ENCODE measurements at places on chromosomes 3 and 15.

DNA sequence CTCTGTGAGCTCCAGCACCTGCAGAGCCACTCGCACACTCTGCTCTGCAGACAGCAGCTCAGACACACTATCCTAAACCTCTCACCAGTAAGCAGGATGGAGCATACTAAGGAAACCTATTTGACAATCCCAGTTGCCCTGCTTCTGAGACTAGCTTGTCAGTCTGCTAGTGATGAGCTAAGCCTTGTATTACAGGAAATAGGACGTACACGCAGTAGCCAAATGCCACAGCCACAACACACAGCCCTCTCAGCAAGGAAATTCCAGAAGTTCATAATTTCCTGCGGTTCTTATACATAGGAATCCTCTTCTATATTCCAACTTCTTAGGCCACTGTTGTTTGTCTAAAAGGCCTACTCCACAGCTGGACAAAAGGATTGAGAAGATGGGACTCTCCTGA, 74.5 kb downstream of the MYLK start:
- DNase-seq, result no peak

GRCh38 chr15:70761046-70761445, 2.3 kb downstream of the UACA start:
- DNase-seq, result no peak

GRCh38 chr3:184352149-184352785, 9.1 kb downstream of the CLCN2 start:
- DNase-seq, result no peak

GRCh38 chr15:21260966-21261395, 179.3 kb downstream of the POTEB3 start:
- no peak for DNase-seq

DNA sequence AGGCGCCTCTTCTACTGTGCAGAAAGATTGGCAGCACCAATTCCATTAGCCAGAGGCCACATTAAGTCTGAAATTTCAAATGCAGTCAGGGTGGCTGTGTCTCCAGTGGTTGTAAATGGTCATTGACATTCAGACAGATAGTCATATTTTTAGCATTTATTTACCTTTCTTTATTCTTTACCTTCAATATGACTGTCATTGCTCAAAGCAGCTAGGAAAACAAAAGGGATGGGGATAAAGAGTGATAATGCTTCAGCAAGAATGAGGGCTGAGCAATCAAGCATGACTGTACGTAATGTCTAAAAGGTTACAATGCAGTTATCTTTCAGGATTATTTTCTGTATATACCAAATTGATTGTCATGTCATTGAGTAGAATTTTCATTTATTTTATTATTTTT, 360.4 kb downstream of the EFHB start:
- DNase-seq, result no peak

- DNase-seq, result no peak
Measured at GRCh38 chr3:187702507-187703033, at the start of gene RTP2. Gene RTP2 (minus strand): TSS chr3:187702557. CDS start chr3:187702128, 429 bp downstream.

DNA sequence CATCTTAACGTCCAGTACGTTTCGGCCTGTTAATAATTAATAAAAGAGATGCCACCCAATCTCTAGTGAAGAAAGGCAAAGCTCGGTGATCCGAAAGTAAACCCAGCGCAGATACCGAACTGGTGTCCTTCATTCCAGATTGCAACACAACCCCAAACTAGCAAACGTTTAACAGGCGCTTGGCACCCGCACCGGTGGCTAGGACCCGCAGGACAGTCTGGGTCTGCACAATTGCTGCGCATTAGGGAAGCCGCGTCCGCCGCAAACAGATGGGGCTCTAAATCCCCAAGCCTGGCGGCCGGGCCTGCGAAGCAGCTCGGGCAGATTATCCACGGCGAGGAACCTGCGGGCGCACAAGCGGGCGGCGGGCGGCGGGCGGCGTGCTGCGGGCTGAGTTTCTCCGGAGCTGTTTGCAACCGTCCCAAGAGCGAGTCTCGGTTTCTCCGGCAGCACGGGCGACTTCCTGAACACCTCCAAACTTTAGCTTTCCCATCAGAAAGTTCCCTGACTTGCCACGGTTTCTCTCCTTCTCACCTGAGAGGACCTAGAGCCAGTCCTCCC, 112.1 kb upstream of the ICE2 start:
- DNase-seq, result peak; percentile 77

DNA sequence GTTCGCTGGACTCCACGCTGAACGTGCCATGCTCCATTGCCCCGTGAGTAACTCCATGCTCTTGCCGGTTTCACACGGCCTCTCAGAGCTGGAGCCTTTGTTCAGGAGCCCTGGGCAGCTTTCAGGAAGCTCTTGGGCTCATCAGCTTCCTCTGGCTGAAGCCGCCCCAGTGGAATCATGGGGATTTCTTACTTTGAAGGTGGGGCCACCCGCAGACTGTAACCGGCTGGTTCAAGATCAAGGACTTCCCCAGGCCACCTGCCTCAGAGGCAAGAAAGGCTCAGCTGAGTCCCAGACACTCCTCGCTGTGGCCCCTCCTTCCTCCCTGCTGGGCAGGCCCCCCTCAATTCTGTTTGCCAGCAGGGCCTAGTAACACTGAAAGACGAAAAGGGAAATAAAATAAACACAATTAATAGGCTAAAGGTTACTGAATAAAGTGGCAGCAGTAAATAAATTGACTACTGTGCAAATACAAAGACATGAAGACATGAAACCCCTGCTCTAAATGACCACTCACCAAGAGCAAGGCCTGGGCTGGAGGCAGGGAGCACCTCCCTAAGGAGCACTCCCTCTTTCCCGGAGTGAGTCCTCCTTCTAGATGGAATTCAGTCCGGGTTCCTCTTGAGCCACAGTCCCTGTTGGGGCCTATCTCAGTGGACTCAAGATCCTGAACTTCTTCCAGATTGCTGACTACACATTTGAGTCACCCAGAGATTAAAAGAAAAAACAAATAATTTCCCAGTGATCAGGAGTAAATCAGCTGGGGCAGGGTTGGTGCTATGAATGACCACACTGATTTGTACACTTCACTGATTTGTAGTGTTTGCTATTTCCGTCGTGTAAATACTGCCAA, 51.0 kb downstream of the ZDHHC19 start:
- peak; percentile 38 for DNase-seq

DNA sequence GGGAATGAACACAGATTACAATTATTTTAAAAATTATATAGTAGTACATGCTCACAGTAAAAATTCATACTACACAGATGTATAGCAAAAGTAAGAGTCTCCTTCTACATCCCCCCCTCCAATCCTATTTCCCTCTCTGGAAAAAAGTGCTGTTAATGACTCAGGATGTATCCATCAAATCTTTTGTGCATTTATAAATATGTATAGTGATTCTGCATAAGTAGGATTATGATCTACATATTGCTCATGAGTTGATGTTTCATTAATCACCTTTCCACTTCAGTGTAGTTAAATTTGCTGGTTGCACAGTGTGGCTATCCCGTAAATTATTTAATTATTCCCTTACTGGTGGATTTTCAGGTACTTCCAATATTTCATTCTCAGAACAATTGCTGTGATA, 25.3 kb downstream of the ARL14 start:
- DNase-seq, result no peak

DNA sequence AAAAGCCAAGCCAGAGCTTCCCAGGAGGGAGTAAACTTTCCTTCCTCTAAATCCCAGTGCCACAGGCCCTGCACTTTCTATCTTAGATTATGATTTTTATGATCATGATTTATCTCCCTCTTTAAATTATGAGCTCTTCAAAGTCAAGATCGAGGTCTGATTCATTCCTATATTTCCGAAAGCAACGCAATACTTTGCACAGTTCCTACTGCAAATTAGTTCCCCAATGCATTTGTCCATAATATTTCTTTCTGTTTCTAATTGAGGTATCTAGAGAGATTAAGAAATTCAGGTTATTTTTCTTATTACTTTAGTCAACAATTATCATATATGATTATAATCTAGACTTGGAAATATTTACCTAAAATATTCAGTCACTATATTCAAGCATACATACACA, 173.1 kb upstream of the LPP start:
- no peak for DNase-seq

GRCh38 chr15:52050416-52050815, 31.4 kb downstream of the MAPK6 start:
- no peak for DNase-seq

GRCh38 chr3:130905551-130905950, 11.7 kb downstream of the ATP2C1 start:
- DNase-seq, result no peak

GRCh38 chr15:81381720-81382119, 7.7 kb upstream of the TMC3 start:
- no peak for DNase-seq

GRCh38 chr3:193938613-193939012, 197.3 kb upstream of the HES1 start:
- peak; percentile 52 for DNase-seq

DNA sequence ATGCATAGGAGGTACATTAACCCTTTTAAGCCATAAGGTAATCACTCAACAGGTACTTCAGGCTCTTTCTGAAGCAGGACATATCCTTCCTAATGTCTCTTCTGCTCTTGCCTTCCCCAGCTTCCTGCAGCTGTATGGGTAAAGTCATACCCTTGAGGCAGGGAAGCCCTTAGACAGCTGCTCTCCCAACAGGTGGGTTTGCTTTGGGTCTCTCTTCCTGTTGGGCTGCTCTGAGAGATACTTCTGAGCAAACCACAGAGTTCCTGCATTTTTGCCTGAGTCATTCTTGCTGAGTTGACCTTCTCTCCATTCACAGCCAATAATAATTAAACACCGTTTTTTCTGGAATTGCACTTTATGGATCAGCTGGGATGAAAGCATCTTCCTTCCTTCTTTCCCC, 2.0 kb upstream of the TRAT1 start:
- no peak for DNase-seq

GRCh38 chr3:77412584-77412983, 372.7 kb downstream of the ROBO2 start:
- peak; percentile 20 for DNase-seq

DNA sequence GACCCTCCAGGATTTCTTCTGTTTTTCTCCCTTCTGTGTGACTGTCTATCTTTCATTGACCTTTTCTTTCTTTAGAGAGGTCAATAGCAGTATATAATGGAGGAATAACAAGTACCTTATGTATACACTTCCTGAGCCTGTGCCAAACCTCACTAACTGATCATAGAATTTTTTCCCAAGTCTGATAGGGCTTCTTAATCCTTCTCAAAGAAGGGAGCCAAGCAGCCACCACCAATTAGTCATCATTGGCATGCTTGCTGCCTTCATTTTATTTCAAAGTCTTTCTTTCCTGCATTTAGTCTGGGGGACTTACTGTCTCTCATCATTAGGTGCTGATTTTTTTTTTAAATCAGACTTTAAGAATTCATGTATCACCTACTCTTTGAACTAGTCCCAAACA, 327.0 kb downstream of the FEZF2 start:
- no peak for DNase-seq

DNA sequence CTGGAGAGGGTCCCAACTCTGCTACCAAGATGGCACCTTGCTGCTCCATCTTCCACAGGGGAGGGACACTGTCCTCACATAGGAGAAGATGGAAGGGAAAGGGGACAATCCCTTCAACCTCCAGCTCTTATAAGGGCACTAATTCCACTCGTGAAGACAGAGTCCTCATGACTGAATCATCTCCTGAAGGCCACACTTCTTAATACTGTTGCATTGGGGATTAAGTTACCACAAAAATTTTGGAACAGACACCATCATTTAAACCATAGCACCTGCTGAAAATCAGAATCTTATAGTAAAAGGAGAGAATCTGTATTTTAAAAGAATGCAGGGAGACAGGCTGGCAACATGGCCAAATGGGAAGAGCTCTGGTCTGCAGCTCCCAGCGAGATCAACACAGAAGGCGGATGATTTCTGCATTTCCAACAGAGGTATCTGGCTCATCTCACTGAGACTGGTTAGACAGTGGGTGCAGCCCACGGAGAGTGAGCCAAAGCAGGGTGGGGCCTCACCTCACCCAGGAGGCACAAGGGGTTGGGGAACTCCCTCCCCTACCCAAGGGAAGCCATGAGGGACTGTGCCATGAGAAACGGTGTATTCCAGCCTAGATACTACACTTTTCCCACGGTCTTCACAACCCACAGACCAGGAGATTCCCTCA, 69.4 kb upstream of the LIPC start:
- DNase-seq, result no peak

DNA sequence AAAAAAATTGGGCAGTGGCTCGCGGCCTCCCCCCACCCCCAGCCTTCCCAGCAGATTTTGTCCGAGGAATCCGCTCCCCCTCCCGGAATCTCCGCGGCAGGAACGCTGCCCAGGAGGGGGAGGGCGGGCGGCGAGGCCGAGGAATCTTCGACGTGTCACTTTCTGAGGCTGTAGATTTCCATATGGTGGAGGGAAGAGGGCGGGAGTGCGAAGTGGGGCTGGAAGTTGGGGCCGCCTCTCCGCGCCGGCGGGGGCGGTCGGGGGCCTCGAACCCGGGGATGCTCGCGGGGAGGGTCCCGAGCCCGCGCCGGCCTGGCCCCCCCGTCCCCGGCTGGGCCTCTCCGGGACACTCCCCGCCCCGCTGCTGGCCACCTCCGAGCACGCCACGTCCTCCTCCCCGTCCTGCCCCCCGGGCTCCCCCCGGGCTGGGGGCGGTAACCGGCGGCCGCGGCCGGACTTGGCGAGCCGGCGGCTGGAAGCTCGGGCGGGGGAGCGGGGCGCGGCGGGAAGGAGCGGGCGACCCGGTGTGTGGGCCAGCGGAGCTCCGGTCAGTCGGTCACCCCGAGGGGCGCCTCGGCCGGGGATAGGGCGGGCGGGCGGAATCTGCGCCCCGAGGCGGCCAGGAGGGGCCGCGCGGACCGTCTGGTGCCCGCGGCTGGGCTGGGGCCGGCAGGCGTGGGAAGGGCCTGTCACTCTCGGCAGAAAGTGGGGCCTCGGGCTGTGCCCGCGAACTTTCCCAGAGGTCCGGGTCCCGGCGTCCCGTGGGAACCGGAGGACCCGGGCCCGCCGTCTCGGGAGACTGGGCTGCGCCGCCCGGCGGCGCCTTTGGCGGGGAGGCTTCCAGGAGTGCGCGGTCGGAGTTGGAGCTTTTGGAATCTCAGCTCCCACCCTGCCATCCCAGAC, 951 bp downstream of the FNDC3B start:
- peak; percentile 81 for DNase-seq

DNA sequence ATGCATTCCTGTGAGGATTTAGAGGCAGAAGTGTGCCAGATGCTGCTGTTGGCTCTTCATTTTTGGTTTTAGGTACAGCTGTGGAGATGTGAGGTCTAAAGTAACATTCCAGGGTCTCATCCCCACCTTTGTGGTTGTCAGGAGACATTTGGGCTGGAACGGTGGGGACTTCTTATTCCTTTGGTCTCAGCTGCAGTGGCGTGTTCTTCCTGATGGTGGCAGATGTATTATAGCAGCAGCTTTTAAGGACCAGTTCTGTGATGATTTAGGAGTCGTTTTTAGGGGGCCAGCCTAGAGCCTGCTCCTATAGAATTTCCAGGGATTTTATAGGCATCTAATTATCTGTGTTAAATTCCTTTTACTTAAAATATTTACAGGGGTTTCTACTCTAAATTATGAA, 221.0 kb upstream of the EOMES start:
- peak; percentile 30 for DNase-seq

DNA sequence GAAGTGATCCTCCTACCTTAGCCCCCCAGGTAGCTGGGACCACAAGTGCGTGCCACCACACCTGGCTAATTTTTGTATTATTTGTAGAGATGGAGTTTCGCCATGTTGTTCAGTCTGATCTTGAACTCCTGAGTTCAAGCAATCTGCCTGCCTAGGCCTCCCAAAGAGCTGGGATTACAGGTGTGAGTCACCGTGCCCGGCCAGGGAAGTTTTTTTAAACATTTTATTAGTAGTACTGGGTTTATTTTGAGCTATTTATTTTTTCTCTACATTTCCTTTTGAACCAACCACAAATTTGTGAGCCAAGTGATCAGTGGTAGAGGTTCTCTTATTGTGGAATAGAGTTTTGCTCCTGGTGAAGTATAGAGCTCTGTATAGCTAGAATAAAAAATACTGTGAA, 33.7 kb downstream of the ARMC8 start:
- no peak for DNase-seq

- DNase-seq, result no peak
Measured at GRCh38 chr15:61762676-61763075, 297.6 kb downstream of the VPS13C start.
